Stimulated activated CD8-positive, alpha-beta memory T cell treated with anti-CD3 and anti-CD28 coated beads, Interleukin-4, amount 100 ng/mL, for 1 hour (primary cell): ENCODE measurements at places on chromosomes 2 and 18.

DNA sequence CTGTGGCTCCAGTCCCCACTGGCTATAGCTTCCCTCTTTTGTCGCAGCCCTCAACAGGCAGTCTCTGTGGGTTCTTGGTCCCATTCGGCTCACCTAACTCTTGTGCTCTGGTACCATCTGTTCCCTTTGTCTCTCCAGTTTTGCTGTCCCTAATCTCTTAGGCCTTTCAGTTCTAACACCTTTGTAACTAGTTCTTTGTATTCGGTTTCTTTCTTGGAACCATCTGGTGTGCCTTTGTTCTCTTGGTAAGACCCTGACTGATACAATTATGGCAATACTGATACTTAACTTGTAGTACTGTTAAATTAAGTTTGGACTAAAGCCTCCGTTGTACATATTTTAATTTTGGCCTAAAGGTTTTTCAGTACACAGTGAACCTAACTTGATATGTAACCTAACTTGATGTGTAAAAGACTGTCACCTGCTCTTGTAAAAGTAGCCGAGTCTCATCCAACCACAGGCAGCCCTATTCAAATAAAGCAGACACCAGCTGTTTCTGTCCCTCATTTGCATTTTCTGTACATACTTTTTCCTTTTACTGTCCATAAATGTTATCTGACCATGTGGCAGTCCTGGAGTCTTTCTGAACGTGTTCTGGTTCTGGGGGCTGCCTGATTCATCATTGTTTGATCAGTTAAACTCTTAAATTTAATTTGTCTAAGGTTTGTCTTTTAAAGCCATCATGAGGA lies 4.8 kb upstream of the MRPL44 start:
- DNase-seq: no peak

DNA sequence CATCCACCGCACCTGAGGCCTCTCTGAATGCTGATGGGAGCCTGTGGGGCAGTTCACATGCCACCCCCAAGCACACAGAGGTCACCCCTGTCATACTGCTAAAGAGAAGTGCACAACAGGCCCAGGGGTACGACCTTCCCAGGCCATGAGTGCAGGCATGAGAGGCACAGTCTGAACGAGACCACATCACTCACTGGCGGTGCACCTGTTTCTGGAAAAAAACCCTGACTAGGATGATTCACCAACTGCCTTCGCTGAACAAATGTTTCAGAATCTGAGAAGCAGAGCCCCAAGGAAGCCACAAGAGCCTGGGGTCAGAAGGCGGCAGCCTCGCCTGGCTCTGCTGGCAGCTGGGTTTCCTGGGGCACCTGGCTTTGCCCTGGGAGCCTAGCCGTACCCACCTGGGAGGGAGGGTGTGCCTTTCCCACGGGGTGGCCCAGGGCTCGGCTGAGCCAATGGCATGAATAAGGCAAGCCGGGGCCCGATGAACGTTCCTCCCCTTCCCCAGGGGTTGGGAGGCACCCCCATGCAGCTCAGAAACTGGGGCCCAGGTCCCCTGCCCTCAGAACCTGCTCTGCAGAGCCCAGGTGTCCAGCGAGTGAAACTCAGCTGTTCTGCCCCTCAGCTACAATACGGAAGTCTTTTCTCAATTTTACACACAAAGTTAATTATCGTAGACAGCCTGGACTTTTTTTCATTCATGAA lies 73.8 kb downstream of the HDAC4 start:
- peak; percentile 53 for DNase-seq

DNA sequence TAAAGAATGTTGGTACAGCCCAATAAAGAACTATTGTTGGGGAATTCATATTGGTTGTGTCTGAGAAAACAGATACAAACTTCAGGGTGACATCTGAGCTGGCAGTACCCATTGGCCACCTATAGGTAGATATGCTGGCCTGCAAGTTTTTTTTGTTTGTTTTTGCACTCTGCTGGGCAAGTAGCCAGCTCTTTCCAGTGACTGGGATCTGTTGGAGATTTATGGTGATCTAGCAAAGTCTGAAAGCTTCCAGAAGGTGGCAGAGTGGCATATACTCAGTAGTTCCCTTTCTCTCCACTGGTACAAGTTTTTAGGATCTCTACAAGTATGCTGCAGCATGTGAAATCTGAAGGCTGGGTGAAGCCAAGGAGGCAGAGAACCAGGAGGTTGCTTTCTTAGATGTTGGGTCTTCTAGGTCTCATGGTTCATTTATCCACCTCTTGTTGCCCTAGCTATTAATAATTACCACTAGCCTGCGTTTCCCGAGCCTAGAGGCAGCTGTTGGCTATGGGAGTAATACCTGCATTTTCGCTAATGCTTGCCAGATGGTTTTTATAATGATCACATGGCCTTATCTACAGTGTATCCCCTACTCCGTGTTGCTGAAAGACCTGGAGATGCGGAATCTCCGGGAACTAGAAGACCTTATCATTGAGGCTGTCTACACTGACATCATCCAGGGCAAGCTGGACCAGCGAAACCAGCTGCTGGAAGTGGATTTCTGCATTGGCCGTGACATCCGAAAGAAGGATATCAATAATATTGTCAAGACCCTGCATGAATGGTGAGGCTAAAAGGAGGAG lies 9.5 kb downstream of the COPS7B start:
- DNase-seq: no peak

DNA sequence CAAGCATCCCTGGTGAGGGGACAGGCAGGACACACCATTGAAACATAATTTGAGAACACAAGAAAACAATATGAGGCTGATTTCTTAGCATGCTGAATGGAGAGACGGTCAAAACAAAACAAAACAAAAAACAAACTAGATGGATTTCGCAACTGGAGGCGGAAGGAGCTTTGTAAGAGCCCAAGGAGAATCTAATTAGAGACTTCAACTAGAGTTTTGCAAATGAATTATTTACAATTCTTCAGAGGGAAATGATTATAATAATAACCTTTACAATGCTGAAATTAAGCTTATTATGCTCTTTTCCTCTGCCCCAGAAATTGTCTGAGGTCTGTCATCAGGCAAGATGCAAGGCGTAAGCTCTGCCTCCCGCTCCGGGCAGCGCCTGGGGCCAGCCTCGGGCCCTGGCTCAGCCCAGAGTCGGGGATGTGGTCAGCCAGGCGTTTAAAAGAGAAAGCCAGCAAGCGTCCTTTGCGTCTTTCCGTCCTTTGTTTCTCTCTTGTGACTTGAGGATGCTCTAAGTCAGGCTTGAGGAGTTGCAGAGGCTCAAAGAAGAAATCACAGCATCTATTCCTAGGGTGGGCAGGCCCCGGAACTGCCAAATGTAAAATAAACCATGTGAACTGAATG lies 139.6 kb downstream of the TWIST2 start:
- no peak for DNase-seq

DNA sequence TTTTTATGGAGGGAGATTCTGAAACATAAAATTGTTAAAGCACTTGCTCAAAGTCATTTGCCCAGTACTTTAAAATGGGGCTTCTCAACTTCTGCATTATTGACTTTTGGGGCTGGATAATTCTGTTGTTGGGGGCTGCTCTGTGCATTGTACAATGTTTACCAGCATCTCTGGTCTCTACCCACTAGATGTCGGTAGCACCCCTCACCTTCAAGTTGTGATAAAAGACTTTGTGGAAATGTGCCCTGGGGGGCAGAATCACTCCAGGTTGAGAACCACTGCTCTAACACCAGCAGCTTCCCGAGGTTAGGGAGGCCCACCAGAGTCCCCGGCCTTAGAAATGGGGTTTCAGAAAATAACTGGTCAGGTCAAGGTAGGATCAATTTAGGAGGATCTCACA lies 26.8 kb upstream of the CUL3 start:
- no peak for DNase-seq

DNA sequence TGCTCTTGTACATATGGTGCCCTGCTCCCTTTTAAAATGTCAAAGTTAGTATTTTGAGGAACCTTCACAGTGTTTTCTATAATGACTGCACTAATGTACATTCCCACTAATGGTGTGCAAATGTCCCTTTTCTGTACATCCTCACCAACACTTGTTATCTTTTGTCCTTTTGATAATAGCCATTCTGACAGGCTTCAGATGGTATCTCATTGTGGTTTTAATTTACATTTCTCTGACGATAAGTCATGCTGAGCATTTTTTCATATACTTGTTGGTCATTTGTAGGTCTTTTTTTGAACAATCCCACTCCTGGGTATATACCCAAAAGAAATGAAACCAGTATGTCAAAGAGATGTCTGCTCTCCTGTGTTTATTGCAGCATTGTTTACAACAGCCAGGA lies 268.3 kb downstream of the FBXO15 start:
- DNase-seq: no peak

DNA sequence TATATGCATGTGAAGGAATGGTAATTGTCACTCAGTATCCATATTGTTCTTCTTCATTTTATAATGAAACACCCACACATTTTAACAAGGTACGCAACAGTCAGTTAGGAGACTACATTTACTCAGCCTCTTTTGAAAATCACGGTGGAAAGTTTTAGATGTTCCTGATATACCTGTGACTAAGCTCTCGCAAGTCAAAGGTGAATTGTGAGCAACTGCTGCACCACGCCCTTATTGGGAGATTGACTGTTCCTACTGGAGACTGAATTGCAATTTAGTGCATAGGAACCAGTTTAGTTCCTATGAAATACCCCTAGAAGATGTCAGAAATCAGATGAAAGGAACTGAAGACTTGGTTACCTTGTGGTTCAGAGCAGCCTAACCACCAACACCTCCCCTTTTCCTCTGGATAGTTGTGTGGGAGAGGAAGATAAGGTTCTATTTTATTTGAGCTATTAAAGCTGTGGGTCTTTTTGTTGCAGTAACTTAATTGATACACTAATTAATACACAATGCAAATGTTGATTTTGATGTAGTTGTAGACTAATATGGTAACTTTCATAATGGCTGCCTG lies 1280.5 kb upstream of the CDH2 start:
- no peak for DNase-seq

DNA sequence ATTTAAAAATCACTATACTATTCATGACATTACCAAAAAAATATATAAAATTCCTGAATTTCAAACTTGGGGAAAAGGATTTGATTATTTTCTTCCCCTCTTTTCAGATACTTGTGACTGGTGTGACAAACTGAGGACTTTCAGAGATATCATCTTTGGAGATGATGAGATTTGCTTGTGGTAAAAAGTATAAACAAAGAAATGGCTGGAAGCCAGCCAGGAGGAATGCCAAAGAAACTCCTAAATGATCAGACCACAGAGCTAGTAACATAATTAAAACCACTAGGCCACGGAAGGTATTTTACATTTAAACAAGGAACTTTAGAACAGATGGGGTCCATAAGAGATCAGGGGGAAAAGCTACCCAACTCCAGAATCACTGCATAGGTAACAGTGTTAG lies 58.7 kb downstream of the PIGN start:
- no peak for DNase-seq

DNA sequence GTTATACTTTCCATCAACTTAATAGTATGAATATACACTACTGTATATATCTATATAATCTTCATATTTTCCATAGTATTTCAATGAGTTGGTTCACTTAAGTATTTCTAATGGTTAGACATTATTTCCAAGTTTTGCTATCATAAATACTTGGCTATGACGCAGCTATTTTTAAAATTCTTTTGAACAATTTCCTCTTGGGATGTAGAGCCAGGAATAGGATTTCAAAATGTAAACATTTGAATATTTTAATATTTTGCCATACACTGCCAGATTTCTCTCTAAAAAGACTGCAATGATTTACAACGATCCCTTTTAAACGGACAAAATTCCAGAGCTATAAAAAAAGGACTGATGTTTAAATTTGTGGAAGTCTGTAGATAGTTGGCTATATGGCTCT lies 95.6 kb downstream of the NUP35 start:
- DNase-seq: no peak

- no peak for DNase-seq
Measured at GRCh38 chr2:74756356-74756890, 77.5 kb upstream of the HK2 start.

DNA sequence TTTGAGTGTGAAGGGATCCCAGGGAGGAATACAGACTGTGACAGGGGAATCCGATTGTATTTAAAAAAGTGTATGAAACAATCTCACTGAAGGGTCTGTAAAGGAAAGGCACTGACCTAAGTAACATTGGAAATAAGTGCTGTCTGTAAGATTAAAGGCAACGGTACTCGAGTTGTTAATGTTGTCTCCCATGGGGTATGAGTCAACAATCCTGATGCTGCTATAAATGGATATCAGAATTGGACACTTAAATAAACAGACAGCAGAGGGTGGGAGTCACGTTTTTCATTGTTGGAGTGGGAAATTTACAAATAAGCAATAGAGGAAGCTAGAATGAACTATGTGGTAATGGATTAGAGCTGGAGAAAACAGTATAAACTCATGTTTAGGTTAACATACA lies 452.4 kb upstream of the RGPD4 start:
- DNase-seq: no peak

GRCh38 chr2:230203110-230203676 lies 16.6 kb downstream of the SP110 start:
- DNase-seq: no peak

DNA sequence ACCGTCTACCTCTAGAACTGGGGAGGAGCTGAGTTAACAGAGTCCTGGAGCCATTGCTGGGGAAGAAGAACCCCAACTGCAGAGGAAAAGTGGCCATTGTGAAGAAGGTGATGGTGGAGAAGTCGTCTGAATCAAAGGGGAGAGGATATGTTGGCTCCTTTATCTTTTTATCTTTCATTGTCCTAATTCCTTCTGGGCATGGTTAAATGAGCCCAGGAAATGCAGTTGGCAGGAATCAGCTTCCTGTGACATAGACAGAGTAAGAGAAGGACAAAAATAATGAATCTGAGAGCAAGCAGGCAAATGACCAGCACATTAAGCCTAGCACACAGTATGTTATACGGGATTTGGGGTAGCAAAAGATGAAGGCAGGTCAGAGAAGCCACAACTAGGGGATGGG lies 16.0 kb upstream of the ACTR3 start:
- DNase-seq: no peak

DNA sequence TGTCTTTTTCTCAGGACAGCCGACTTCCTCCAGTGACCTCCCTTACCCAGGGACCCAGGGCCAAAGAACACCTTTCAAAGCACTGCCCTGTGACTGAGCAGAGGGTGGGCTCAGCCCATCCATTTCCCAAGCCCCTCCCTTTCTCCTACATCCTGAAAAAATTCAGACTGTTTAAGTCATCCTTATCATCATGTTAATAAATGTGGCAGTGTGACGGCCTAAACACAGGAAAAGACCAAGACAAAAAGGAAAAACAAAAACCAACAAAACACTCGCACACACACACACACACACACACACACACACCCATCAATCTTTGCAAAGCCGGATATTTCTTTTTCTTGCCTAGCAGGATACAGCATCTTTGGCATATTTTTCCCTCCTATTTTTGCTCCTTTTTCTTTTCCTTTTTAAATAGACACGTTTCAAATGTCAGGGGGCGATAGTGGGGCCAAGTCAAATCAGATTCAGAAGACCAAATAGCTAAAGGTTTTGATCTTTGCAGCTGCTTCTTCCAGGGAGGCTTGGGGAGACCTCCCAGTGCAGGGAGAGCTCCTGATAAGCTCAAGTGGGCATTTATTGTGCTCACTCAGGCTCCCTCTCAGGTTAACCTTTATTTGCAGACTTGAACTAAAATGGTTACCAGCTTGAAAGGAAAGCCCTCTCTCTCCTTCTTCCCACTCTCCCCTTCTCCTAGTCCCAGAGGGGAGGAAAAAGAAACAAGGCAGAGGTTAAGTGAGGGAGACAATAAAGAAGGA lies 39.5 kb upstream of the NRP2 start:
- DNase-seq: no peak

- no peak for DNase-seq
Measured at GRCh38 chr18:39435996-39436395, 1870.4 kb upstream of the CELF4 start.

- no peak for DNase-seq
Measured at GRCh38 chr2:44566059-44566458, 204.3 kb downstream of the CAMKMT start.
